Occipital lobe (tissue), 3 donors: ENCODE measurements at places on chromosomes 13 and 19. TPM values are rescaled to one million over a fixed set of nuclear protein-coding genes. Genes with fewer than 3 reads are reported as not detected.

Gene PNKP
- total RNA-seq, result 24.0 TPM

Gene KLK15
- not detected for total RNA-seq

Gene URAD
- total RNA-seq, result not detected

Gene C1QTNF9
- not detected for total RNA-seq

- DNase-seq, result no peak
Observed at GRCh38 chr13:73210218-73210883, 151.5 kb downstream of the KLF5 start.

- no peak for DNase-seq
Observed at GRCh38 chr13:59527500-59527899, 636.2 kb downstream of the DIAPH3 start.

DNA sequence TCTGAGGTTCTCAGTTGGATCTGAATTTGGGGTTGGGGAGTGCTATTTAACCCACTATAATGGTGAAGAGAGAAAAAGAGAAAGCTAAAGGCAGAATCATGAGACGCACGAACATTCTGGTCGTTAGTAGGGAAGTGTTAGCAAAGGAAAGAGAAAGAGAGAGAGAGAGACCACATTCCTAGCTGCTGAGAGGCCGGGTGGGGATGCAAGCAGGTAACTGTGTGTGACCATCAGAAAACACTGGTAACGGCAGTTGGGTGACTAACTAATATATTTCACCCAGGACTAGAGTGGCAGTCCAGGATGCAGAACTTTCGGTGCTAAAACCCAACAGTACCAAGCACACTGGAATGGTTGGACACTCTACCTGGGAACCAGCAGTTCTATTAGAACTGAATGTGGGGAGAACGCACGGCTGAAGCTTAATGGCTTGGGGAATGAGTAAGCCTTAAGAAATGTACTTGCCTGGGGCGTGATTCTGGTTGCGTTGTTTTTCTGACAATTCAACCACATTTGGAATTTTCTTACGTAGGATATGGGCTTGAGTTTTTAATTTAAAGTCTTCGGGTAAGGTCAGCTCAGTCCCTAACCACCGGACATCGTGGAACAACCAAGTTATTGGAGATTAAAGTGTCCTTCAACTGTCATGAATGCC is 130.2 kb downstream of the DNAJC15 start:
- DNase-seq, result no peak

GRCh38 chr19:54432144-54432738 is 16.8 kb upstream of the LENG8 start:
- DNase-seq, result no peak
